Glomerular endothelial cell (primary cell): ENCODE measurements at places on chromosomes 6 and 20. TPM values are rescaled to one million over a fixed set of nuclear protein-coding genes. Genes with fewer than 3 reads are reported as not detected.

The MOG gene
- total RNA-seq, result not detected in 2 replicates

The ZNF165 gene
- 0.23 and 0.97 TPM in 2 replicates for total RNA-seq

- no peak for DNase-seq
These were observed 15.3 kb upstream of the LPA start for GRCh38 chr6:160679402-160679769.

DNA sequence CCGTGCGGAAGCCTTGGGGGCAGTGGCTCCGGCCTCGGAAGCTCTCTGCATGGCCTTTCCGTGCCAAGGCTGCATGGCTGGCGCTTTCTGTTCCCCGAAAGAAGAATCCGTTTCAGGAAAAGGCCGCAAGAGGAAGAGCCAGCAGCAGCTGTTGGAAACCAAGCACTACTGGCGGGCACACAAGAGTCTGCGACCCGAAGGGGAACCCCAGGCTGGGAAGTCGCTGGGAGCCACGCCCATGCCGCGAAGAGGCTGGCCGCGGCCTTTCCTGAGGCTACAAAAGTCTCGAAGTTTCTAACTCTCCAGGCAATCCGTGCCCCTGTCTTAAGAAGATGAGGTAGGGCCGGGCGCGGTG, at the start of gene CGAS:
TSS of gene CGAS (minus strand) at position 191 of the 355 bp plus-strand sequence. CDS start at position 75, 116 bp downstream.
- DNase-seq, result no peak

GRCh38 chr20:11101696-11102095, 427.9 kb upstream of the JAG1 start:
- no peak for DNase-seq

The CST1 gene
- total RNA-seq, result 18.0 and 24.5 TPM in 2 replicates

DNA sequence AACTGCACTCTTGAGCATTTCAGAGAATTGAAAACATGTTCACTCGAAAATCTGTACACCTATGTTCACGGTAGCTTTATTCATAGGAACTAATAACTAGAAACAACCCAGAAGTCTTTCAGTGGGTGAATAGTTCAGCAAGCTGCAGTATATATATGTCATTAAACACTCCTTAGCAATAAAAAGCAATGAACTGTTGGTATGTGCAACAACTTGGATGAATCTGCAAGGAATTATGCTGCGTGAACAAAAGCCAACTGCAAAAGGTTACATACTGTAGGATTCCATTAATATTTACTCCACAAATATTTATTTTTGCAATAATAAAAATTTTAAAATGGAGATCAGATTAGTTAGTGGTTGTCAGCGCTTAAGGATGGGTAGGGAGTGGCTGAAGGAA, 22.1 kb upstream of the FKBP1A start:
- no peak for DNase-seq

- no peak for DNase-seq
These were observed 127.9 kb downstream of the LMBRD1 start for GRCh38 chr6:69668916-69669315.

DNA sequence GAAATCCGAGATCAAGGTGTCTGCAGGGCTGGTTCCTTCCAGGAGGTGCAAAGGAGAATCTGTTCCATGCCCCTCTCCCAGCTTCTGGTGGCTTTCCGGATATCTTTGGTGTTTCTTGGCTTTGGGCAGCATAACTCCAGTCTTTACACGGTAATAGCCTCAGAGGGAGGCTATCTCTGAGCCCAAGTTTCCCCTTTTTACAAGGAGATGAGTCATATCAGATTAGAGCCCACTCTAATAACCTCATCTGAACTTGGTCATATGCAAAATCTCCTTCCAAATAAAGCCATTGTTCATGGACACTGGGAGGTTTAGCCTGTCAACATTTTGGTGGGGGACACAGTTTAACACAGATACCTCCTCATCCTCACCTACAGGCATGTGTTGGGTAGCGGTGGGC, 213.7 kb downstream of the ATXN1 start:
- DNase-seq, result no peak

DNA sequence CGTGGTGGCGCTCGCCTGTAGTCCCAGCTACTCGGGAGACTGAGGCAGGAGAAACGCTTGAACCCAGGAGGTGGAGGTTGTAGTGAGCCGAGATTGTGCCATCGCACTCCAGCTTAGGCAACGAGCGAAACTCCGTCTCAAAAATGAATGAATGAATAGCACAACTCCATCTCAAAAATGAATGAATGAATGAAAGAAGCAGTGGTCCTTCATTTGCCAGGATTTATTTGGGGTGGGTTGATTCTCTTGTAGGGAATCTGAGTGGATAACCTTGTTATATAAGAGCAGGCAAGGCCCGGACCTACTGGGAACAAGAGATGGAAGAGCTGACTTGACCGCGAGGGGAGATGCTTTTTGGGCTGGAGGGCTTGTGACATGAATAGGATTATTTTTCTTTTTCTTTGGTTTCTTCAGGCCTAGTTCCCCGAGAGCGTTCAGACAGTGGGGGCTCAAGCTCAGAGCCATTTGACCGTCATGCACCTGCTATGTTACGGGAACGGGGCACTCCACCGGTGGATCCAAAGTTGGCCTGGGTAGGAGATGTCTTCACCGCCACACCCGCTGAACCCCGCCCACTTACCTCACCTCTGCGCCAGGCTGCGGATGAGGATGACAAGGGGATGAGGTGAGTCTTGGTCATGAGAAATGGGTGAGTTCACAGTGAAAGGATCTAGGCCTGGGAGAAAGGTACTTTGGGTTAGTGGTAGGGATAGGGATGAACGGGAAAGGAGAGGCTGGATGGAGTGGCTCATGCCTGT, 9.8 kb downstream of the PRRC2A start:
- no peak for DNase-seq

- no peak for DNase-seq
These were observed 149.3 kb downstream of the GJA1 start for GRCh38 chr6:121584586-121585369.

DNA sequence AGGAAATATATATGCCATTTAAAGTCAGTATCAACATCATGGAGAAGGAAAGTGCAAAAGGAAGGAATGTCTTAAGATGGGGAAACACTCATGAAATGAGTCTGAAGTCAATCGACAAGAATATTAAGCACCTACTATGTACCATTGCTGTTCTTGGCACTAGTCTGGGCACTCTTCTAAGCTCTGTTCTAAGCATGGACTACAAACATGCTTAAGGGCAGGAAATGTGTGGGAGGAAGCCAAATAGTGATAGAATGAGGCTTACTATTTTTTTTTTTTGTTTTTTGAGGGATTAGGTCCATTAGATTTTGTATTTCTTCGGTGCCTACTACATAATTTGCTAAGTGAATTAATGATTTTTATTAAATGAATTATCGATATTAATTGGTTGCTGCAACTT, 83.8 kb upstream of the SUPT3H start:
- no peak for DNase-seq

GRCh38 chr6:85771925-85772430, 129.3 kb upstream of the SYNCRIP start:
- no peak for DNase-seq

GRCh38 chr6:125294036-125294435, 7.7 kb downstream of the HDDC2 start:
- no peak for DNase-seq

- DNase-seq, result no peak
These were observed 47.0 kb downstream of the UTRN start for GRCh38 chr6:144332177-144332576.

DNA sequence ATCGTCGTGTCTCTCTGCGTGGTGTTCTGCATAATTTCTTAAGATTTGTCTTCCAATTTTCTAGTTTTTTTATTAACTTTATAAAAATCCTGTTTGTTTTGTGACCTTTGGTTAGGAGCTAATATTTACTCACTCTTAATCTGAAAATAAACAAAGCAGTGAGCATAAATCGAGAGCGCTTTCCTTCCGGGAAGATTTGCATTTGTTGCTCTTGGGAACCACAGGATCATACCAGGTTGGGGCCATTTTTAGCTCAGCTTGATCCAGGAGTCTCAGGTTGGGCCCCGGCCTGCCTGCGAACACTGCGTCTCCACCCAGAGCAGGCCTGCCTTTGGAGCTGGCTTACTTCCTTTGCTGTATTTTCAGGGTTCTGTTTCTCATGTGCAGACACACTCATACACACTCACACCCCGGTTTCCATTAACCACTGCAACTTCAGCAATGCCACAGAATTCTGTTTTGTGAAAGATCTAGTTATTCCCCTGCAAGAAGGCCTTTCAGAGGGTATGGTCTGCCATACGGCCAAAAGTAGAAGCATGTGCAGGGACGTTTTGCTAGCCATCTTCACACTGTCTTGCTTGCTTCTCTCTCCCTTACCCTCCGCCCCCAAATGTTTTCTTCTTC, 17.3 kb downstream of the BPHL start:
- no peak for DNase-seq

- no peak for DNase-seq
These were observed 34.7 kb upstream of the SLCO4A1 start for GRCh38 chr20:62607366-62608217.

The C20orf141 gene
- not detected in 2 replicates for total RNA-seq

- no peak for DNase-seq
These were observed 31.9 kb upstream of the FUCA2 start for GRCh38 chr6:143543435-143543834.

- no peak for DNase-seq
These were observed 69.1 kb downstream of the ELOVL4 start for GRCh38 chr6:79878142-79878748.

DNA sequence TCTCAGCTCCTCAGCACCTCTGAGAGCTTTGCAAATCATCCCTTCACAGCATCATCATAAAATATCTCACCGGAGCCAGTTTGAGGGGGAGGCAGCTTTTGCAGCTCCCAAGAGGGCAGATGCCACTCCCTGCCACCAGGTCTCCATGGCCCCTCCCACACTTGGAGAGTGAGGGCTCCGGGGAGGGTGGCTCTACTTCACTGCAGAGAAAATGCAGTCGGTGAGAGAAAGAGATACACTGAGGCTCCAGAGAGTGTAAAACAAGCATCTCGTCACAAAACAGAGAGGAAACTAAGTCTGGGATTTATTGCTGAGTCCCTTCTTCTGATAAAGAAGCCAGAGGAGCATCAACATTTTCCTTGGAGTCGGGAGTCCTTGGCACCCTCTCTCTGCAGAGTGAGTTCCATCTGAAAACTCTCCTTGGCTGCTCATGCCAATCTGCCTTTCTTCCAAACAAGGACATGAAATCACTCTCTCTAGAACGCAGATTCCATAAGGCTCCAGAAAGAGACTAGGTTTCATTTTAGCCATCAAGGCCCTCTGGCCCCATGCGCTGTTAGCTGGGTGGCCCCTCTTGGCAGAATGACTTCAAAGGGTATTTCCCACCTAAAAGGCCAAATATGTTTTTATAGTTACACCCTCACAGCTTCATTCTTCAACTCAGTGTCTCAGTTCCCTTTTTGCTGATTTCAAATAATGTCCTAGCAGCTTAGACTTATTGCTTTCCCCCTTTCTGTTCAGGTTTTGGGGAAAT, 70.6 kb upstream of the F13A1 start:
- DNase-seq, result no peak

DNA sequence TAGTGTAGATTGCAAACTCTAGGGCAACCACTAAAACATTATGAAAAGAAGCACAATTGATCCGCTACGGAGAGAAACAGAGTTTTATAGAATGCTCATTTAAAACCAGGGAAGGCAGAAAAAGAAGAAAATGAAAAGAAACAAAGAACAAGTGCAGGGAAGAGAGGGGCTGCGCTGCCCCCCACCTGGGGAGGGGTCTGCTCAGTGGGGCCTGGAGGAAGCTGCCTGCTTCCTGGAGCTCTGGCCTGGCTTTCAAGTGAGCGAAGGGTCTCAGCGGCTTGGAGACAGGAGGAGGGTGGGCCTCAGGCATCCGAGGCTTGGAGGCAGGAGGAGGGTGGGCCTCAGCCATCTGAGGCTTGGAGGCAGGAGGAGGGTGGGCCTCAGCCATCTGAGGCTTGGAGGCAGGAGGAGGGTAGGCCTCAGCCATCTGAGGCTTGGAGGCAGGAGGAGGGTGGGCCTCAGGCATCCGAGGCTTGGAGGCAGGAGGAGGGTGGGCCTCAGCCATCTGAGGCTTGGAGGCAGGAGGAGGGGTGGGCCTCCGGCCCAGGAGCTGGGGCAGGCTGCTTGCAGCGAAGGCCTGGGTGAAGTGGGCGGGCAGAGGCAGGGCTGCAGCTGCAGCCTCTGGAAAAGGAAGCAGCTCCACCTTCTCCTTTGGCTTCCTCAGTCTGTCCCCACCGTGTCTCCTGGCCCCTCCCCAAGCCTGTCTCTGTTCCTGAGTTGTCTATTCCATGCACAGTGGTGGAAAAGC, 406.3 kb downstream of the TAF4 start:
- no peak for DNase-seq

DNA sequence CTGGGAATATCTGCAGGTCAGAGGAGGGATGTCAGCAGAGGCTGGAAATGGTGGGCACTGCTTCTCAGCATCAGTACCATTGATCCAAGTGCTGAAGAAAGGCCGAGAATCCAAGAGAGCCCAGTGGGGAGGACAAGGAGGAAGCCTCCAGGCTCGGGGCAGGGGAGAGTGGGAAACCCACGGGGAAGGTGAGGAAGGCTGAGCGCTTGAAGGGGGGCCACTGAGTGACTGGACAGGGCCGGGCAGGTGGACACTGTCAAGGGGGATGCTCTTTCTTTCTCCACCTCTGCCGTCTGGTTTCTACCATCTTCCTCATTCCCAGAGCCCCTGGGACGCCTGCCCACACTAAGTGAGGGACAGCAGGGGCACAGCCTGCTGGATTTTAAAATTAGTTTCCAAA, 335.0 kb downstream of the CDH4 start:
- DNase-seq, result no peak

The MOXD1 gene
- total RNA-seq, result 5.5 and 7.5 TPM in 2 replicates

The ECT2L gene
- total RNA-seq, result 0.12 TPM in 1 of 2 replicates, not detected in the other

DNA sequence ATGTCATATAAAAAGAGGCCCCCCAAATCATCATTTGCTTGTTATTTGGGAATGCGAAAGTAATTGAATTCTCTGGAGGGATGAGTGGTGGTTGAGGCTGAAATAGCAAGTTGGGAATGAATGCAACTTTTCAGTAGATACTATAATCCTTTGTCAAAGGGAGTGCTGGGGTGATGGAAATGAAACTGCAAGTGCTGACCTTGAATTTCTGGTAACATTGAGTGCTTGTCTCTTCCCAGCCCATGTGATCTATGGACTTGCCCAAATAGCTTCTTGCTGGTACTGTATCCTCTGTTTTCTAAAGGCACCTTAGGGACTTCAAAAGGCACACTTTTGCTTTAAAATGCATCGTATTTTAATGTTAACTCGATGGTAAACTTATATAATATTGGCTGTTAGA, 14.8 kb downstream of the PAQR8 start:
- DNase-seq, result no peak

The UST gene
- total RNA-seq, result 2.0 and 21.0 TPM in 2 replicates

DNA sequence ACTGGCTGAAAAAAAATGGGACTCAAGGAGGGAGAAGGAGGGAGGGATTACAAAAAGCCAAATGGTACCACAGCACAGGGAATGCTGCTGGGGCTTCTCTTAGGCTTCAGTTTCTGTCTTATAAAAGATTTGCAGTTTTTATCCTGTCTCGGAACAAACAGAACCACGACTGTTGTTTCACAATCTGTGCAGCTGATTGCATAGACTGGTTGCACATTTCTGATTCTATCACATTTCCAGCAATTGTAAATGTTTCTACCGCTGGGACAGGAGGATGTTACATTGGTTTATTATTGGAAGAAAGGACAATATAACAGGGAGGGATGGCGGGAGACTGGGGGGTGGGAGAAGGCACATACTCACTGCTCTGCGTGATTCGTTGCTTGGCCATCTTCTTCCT, 73.5 kb upstream of the ARID1B start:
- DNase-seq, result no peak

GRCh38 chr20:24453869-24454268, 15.6 kb upstream of the SYNDIG1 start:
- no peak for DNase-seq

The AIF1 gene
- not detected in 2 replicates for total RNA-seq

The BPIFB6 gene
- not detected in 2 replicates for total RNA-seq
